ENCODE measurements at places on chromosomes 4 and X. TPM values are rescaled to one million over a fixed set of nuclear protein-coding genes. Genes with fewer than 3 reads are reported as not detected.

DNA sequence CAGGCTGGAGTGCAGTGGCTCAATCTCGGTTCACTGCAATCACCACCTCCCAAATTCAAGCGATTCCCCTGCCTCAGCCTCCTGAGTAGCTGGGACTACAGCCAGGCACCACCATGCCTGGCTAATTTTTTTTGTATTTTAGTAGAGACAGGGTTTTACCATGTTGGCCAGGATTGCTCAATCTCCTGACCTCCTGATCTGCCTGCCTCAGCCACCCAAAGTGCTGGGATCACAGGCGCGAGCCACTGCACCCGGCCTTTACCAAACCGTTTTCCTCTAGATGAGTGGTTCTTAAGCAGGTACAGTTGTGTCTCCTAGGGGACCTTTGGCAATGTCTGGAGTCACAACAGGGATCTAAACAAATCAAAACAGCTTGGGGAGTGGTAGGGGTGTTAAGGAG lies 11.6 kb downstream of the AMELX start:
- H3K27me3 ChIP-seq = no peaks in the 10 kb centered on the region
- H3K4me1 ChIP-seq = no peaks in the 10 kb centered on the region
- no peak overlapping the region for H3K27ac ChIP-seq
- H3K4me3 ChIP-seq = no peak overlapping the region
- no peaks in the 10 kb centered on the region for H3K36me3 ChIP-seq

- no peak overlapping the region for H3K4me3 ChIP-seq
- no peaks in the 10 kb centered on the region for H3K36me3 ChIP-seq
- no peak overlapping the region for H3K27ac ChIP-seq
- no peaks in the 10 kb centered on the region for H3K4me1 ChIP-seq
These were observed 989.2 kb upstream of the SLIT2 start for GRCh38 chr4:19262467-19262866.

DNA sequence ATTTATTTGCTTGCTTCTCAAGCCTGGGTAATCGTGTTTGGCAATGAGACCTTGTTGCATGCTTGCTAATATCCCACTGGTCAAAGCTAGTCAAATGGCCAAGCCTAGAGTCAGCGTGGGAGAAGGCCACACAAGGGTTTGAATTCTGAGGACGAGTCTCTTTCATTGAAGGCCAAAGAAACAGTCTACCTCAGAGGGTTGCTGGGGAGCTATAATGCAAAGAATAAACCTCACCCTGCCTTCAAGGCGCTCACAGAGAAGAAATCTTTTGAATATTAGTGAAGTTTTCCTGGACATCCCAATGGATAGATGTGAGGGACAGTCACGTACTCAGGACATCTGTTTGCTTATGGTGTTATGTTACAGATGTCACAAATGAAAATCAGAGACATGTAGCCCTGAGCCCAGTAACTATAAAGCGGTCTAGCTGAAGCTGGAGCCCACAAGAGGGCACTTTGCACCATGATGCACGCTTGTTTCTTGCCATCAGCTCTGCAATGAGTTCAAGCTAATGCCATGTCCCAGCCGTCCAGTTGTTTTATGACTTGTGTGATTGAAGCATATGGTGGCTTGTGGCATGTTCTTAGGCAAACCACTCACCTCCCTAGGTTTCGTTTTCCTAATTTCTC lies 1.1 kb upstream of the TLR3 start:
- no peaks in the 10 kb centered on the region for H3K36me3 ChIP-seq
- H3K4me1 ChIP-seq = peaks cover 13% of the 10 kb centered on the region
- no peaks in the 10 kb centered on the region for H3K27me3 ChIP-seq
- H3K4me3 ChIP-seq = peak overlapping the region; percentile 98

The GPRASP1 gene
- 3.8 TPM for total RNA-seq
